ENCODE measurements at places on chromosomes 1 and 21.

- DNase-seq, result no peak
Observed at GRCh38 chr1:93441589-93441988, 6.3 kb upstream of the FNBP1L start.

DNA sequence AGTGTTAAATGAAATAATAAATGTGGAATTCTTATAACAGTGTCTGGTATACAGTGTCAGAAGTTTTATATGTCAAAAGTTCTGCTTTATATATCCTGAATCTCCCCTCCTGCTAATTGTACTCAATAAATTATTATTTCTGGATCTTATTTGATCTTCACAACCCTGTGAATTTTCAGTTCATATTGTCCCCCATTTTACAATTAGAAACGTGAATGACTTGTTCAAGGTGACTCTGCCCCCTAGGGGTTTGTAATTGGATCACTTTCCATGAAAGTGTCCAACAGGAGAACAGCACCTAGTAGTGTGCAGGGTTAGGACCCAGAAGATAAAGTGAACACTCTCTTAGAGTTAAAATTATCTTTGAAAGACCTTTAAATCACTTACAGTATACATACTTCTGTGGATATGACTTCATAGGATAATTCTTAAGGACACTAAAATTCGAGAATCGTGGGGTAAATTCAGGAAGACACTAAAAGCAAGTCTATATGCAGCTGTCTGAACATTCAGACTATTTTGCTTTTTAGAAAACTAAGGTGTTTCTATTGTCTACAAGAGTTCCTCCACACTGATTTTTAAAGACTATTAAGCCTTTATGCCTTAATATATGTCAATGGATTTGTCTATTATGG lies 4.5 kb upstream of the DDR2 start:
- peak; percentile 54 for DNase-seq

GRCh38 chr1:246002725-246003441 lies 504.2 kb downstream of the SMYD3 start:
- peak; percentile 87 for DNase-seq

- DNase-seq, result no peak
Observed at GRCh38 chr1:14862114-14862771, 263.8 kb downstream of the KAZN start.

DNA sequence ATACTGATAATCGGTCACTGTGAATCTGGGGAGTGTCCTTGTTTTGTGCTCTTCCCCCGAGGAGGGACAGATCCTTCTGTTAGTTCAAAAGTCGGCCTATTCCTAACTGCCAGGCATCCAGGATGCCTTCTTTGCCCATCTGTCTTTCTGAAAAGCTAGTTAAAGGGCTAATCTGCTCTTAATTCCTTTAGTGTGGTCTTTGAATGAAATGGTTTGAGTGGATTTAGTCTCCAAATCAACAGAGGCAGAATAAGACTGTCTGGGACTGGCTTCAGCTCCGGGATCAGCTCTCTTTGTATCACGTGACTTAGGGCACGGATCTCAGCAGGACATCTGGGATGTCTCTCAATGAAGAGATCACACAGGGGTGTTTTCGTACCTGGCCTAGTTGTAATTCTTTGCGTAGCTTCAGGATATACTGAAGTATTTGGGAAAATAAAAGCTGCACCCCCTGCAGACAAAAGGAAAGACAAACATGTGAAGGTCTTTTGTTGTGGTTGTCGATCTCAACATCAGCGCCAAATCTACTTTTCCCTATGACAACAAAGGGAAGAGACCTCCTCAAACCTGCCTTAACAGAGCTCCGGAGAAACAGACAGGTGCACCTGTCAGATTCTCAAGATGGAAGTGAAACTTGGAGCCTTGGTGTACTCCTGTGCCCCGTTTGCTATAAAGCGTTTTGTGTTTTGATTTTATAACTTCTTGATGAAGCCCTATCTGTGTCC lies 97.9 kb downstream of the ERG start:
- DNase-seq, result no peak

DNA sequence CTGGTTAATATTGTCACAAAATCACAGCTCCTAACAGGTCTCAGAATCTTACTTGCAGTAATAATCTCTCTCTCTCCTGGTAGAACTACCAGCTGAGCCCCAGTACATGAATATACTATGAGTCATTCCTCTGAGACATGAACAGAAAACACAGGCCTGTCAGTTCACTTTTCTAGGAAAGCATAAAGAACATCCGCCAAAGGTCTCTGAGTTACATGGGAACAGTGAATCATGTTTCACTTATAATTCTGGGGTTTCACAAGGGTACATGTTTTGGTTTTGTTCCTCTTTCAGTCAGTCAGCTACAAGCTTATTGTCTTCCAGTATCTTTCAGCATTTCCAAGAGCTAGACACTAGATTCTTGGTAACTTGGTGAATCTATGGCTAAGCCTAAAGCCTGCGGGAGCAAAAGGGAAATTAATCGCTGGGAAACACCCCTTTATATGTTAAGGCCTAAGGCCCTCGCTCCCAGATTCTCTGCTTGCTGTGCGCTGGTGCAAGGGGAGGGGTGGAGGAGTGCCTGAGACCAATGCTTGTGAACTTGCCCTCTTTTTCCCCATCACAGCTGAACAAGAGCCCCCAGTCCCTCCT lies 31.7 kb downstream of the IFNGR2 start:
- peak; percentile 93 for DNase-seq

GRCh38 chr21:38897532-38898421 lies 92.0 kb downstream of the ETS2 start:
- DNase-seq, result no peak

DNA sequence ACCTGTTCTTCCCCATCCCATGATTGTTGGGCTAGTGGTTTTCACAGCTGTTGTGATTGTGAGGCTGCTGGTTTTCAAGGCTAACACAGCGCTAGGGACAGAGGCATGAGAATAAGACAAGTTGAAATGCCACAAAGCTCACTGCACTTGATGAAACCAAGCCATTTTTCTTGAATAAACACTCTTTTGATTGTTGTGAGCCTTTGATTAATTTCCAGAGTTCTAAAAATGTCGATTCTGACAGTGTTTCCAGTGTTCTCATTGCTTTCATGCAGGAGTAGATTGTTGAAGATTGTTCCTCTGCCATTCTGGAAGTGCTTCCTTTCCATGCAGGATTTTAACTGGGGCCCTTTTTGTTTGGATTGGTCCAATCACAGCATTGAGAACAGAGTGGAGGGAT lies 134.9 kb upstream of the GRIK3 start:
- no peak for DNase-seq

GRCh38 chr1:162660574-162660973 lies 28.3 kb downstream of the DDR2 start:
- peak; percentile 76 for DNase-seq

DNA sequence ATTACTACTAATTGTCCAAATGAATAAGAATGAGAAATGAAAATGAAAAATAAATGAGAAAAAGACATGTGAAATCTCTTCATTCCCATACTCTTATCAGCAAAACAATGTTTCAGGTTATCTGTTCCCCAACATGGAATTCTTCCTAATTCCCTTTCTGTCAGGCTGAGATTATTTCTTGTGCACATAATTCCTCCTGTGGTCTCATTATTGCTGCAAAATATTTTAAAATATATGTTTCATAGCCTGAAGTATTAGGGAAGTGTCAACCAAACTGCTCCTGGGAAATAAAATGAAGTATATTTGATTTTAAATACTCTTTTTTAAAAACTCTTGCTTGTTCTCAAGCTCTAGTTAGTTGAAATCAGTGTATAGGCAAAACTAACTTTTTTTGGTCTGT lies 314.9 kb downstream of the USP25 start:
- no peak for DNase-seq

DNA sequence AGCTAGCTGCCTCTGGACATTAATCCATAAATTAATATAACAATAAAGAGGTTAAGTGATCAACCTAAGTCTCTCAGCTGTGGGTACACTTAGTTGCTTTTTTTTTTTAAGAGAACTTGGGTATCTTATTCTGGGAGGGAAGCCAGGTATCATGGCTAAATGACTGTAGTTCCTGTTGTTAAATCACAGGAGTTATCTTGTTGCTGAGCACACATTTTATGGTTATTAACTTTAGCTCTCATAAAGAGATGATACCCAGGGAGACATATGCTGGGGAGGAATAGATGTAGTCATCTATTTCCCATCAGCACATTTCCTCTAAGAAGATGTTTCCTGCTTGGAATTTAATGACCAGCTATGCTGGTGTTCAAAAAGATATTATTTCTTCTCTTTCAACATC lies 227.8 kb downstream of the PTGER3 start:
- no peak for DNase-seq

DNA sequence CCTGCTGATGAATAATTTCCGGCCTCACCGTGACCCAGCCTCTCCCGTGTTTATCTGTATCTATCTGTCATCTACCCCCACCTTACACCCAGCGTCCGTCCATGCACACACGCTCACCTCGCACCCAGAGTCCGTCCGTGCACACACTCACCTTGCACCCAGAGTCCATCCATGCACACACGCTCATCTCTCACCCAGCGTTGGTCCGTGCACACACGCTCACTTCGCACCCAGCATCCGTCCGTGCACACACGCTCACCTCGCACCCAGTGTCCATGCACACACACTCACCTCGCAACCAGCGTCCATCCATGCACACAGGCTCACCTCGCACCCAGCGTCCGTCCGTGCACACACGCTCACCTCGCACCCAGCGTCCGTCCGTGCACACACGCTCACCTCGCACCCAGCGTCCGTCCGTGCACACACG lies 25.0 kb upstream of the COL18A1 start:
- DNase-seq, result no peak

DNA sequence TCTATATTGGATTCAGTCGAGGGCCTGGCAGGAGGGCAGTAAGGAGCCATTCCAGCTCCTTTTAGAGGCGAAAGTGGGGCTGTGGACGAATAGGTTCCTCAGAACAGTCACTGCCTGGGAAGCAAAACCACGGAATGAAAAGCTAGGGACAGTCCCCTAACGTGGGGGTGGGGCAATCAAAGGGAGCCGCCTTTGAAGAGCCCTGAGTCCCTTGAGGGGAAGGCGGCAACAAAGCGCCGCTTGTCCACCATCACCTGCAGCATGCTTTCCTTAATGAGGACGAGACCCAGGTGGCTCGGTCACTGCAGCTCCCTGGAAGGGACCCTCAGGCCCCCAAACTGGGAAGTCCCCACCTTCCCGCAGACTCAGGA lies 184.7 kb downstream of the ETS2 start:
- DNase-seq, result peak; percentile 27

DNA sequence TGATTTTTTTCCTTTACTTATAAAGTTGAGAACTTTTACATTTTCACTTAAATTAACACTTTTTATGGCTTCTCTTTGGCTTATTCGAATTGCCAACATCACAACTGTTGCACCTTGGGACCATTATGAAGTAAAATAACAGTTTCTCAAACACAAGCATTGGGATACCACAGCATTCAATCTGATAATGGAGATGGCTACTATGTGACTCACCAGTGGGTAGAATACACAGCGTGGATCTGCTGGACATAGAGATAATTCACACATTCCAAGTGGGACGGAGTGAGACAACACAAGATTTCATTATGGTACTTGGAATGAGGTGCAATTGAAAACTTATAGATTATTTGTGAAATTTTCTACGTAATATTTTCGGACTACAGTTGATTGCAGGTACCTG lies 68.0 kb downstream of the ADAMTS1 start:
- peak; percentile 68 for DNase-seq

GRCh38 chr1:30014031-30014430 lies 709.4 kb downstream of the MATN1 start:
- no peak for DNase-seq

Data from EH (cell line).